ENCODE measurements at places on chromosomes 3 and 15. TPM values are rescaled to one million over a fixed set of nuclear protein-coding genes. Genes with fewer than 3 reads are reported as not detected.
A peak's percentile ranks its signal among the peaks of the same experiment; 100 is the strongest.

DNA sequence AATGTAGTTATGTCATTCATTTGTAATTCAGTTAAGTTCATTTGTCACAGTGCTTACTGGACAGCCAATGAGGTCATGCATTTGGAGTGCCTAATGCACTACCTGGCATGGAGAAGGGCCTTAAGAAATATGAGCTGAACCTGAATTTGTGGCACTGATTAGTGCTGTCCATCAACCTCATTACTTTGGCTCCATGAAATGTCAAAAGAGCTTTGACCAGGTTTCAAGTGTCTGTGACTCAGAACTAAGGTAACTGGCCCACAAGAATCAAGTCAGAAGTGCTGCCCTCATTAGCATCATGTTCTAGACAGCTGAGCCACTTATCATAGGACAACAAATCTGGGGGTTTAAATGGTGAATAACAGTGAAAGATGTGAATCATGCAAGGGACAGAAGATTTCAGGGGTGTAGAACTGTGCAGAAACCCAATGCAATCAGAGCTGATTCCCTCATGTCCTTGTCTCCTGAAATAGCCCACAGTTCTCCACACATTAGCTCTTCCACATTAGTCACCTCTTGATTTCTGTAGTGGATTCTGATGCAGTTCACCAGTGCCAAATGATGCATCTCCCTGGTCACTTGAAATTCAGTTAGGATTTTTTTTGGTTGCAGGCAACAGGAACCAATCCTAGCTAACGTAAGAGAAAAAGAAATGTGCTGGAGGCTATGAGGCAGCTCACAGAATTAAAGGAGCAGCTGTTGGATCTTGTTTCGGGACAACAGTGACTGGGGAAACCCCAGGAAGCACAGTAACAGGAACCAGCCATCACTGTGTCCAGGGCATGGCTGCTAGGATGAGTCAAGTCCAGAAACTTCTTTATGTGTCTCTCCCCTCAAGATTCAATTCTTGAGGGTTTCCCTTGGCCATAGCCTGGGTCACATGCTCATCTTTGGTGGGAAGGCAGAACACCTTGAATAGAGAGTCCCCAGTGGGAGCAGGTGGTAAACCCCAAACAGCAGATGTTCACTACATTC, 38.7 kb downstream of the CHST2 start:
- peak; percentile 2 for DNase-seq

GRCh38 chr3:45864760-45865519, 21.4 kb upstream of the CCR9 start:
- DNase-seq: no peak

Gene TRIM42
- total RNA-seq: not detected

Gene STRIT1
- not detected for total RNA-seq

Gene GMPS
- total RNA-seq: 34.8 TPM

DNA sequence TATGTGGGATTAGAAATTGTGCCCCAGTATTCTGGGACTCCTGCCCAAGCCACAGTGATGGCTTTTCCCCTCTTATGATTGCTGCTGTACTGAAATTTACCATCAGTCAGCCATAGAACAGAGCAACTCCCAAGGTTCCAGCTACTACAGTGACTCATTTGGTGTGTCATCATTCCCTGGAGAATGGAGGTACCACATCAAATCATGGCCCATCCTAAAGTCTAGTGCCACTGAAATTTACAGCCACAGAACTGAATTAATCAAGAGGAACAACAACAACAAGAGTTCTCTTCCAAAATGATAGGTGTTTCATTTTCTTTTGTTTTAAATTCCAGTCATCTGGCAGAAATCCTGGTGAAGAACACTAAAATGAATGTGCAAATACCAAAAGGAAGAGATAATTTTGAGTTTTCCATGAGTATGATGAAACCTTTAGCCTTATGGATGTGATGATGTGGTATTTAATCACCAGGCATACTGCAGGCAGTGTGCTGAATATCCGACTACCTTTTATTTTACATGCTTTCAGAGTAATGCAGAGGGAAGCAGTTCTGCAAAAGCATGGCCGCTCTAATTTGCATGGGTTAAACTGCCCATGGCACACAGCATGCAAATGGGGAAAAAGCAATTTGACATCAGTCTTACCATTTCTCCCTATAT, 75.6 kb upstream of the SLC2A2 start:
- DNase-seq: no peak

DNA sequence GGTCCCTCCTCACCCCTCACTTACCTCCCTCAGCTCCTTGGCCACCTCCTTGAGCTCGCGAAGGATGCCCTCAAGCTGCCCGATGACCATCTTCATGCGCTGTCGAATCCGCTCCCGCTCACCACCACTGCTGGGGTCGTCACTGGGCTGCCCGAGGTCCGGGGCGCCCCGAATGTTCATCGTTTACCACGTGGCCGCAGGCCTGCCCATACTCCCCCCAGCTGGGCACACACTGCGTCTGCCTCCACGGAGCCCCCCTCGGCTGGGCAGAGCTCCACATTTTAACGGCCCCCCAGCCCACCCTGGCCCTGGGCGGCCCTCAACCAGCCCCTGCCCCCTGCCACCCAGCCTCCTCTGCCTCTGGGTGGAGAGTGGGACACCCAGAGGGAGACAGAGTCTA, 2.2 kb downstream of the INSYN1 start:
- no peak for DNase-seq

DNA sequence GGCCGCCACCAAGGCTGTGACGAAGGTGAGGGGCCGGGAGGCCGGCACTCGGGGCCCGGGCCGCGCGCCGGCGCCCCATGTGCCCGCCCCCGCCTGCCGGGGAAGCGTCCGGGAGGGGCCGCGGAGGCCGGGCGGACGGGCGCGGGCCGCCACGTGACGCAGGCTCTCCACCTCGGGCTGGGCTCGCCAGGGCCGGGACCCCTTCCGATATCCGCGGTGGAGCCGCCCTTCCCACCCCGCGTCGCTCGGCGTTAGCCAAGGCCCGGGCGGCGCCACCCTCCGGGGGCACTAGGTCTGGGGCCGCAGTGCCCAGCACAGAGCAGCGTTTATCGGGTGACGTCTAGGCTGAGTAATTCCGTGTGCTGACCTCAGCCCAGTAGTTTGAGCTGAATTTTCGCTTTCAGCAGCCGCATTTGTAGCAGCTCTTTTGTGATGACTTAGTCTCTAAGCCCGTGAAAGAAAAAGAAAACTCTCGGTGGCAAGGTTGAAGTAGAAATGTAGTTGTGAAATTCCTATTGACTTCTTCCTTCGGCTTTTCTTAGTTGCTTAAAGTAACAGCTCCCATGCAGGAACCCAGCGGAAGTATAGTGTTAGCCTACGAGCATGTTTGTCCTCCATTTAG, 885 bp downstream of the CDV3 start:
- DNase-seq: peak; percentile 78

GRCh38 chr3:149701977-149702350, 44.1 kb upstream of the WWTR1 start:
- no peak for DNase-seq

Data from thyroid gland (tissue), 4 donors.